Stimulated activated CD8-positive, alpha-beta memory T cell treated with anti-CD3 and anti-CD28 coated beads, Interleukin-4, amount 100 ng/mL, for 4 hours (primary cell): ENCODE measurements at places on chromosomes 13 and 19.

DNA sequence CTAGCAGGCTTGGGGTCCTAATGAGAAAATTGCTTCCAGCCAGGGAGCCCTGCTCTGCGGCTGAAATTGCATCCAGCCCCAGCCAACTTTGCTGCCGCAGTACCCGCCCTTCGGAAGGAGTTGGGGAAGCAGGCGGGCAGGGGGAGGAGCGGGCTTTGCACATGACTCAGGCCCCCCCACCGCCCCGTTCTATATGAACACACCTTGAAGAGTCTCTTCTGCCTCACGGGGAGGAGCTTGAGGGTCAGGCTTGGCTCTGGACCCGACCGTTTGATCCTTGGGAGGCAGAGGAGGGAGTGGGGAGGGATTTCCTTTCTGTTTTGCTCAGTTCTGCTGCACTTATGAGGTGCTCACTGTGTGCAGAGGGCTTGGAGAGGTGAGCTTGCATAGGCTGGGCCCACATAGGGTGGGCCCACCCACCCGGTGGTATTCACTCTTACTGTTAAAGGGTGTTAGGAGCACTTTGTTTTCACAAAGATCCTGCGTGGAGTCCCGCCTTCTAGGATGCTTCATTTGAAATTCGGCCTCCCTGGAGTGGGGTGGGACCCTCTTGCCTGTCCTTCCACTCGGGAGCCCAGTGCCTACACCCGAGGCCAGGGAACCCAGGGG, 46.5 kb downstream of the LYL1 start:
- DNase-seq: no peak

DNA sequence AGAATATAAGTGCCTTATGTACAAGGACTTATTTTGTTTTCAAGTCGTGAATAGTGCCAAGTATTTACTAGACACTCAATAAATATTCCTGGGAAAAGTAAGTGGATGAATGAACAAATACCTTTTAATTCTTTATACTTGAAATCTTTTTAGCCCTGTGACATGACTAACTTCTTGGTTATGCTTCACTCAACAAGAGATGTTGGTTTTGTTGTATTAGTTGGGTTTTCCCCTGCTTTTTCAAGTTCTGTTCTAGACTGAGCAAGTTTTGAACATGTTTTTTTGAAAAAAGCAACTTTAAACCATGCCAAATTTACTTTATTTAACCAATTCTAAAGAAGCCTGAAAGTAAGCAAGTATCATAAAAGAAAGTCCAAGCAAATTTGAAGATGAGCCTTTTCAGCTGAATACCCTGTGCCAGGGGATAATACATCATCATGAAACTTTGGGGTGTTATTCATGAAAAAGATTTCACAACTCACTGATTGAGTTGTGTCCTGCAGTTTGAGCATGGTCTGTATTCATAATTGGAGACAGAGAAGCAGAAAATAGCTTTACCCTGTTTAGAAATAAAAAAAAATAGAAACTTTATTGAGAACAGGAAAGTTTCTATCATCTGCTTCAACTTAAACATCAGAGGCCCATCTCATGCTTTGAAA, 11.1 kb downstream of the LMO7 start:
- DNase-seq: no peak

- DNase-seq: no peak
Observed at GRCh38 chr19:55255618-55256423, 3.0 kb downstream of the PPP6R1 start.

DNA sequence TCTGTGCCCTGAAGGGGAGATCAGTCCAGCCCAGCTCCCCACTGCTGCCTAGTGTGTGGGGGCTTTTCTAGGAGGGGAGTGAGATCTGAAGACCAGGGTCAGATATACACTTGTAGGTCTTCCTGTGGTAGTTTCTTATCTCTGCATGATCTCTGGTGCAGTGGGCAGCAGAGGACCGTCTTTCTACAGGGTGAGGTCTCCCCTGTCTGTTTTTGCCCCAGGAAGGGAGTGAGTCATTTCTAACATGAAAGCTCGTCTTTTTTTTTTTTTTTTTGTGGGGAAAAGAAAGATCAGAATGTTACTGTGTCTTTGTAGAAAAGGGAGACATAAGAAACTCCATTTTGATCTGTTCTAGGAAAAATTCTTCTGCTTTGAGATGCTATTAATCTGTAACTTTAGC, 8.8 kb upstream of the ZNF808 start:
- DNase-seq: no peak

DNA sequence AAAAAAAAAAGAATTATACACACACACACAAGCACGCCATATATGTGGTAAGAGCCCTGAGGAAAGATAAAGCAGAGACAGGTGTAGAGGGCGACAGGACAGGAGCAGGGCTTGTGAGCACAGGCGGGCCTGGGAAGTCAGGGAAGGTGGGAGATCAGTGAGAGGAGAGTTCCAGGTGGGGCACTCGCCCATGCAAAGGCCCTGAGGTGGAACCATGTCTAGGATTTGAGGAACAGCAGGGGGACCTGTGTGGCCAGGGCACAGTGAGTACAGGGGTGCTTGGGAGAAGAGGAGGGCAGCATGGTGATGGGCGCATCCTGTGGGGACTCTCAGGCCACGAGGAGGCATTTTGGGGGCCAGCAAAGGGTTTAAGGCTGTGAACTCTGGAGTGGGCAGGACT, 32.5 kb upstream of the NCCRP1 start:
- DNase-seq: no peak

- no peak for DNase-seq
Observed at GRCh38 chr13:113852536-113853517, 11.0 kb downstream of the GAS6 start.

DNA sequence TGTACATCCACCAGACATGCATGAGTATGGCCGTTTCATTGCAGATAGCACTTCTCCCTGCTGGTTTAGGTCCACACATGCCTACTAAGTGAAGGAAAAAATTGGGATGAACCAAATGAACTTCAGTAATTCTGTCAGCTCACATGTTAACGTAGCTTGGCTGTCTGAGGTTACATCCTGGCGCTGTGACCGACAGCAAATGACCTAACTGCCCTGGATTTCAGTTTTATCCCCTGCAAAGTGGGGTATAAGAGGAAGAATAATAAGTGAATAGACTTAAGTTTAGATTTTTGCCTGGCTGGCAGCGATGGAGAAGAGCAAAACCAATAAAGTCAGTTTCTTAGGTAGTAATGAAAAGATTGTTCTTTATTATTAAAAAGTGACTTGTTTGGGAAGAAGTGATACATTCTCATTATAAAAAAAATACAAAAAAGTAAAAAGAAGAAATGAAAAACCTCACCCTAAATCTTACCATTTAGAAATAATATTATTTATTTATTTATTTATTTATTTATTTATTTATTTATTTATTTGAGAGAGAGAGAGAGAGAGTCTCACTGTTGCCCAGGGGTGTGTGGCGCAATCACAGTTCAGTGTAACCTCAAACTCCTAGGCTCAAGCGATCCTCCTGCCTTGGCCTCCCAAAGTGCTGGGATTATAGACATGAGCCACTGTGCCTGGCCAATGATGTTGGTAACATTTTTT, 4.2 kb upstream of the RNF113B start:
- DNase-seq: no peak

GRCh38 chr19:51546650-51547396, 15.4 kb upstream of the SIGLEC6 start:
- no peak for DNase-seq

- DNase-seq: no peak
Observed at GRCh38 chr19:23415561-23416191, 20.4 kb upstream of the ZNF91 start.

DNA sequence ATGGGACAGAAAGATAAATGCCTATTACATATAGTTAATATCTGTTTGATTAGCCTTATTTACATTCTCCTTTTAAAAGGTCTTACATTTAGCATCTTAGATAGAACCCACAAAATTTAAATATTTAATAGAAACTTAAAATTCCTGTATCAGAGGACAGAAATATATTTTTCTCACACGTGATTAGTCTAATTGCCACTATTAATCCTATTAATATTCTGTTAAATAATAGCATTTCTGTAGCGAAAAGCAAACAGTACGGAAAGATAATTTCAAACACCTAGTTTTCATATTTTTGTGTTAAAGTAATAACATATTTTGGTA, 380 bp upstream of the ZNF30 start:
- DNase-seq: no peak

GRCh38 chr19:17866312-17866963, 5.3 kb upstream of the SLC5A5 start:
- DNase-seq: no peak

- no peak for DNase-seq
Observed at GRCh38 chr13:30392681-30393045, 29.6 kb upstream of the UBE2L5 start.

GRCh38 chr13:43023289-43023963, at the start of gene DNAJC15:
TSS of gene DNAJC15 (plus strand) at chr13:43023586. CDS start at chr13:43023627, 41 bp downstream.
- DNase-seq: peak; percentile 63

GRCh38 chr13:43119206-43119605, 95.8 kb downstream of the DNAJC15 start:
- no peak for DNase-seq

DNA sequence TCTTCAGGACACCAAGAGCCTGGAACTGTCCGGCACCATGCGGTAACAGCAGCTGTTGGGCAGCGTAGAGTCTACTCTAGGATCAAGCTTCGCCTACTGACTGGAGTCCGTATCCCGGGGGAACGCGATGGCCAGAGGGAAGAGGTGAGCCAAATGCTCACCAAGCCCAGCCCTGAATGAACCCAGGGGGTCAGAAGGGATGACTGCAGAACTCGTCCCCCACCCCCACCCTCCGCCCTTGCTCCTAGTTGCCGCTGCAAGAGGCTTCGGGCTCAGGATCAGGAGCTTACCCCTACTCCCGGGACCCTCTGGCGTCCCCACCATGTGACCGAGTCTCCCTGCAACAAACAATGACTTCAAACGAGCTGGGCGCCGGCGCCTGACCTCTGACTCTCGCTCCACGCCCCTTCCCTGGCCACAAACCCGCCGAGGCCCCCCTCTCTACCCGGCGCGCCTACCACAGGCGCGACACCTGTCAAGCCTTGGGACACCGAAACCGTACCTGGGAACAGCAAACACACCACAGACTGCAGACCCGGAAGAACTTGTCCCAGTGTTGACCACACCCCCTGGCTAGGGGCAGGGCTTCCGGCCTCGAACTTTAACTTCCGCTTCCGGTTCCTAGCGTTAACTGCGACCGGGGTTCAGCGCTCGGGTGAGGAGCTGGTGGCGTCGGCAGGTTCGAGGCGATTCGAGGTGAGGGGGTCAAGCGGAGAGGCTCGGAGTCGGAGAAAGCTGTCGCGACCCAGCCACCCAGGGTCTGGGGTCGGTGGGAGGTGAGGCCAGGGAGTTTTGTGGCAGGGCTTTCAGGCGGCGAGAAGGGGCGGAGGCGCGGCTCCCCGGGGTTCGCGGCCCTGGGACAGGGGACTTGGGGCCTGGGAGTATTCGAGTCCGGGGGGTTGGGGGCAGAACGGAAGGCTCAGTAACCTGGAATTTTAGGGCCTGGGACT, at the start of gene UBL5:
UBL5 (plus strand) TSS at position 630 of the 950 bp plus-strand sequence. CDS start 420 bp downstream, outside the sequence.
- DNase-seq: peak; percentile 79
